ENCODE measurements at places on chromosomes 7 and 10.

GRCh38 chr7:31145339-31145738, 93.2 kb downstream of the ADCYAP1R1 start:
- no peak for DNase-seq

- DNase-seq = no peak
These were observed 706.4 kb downstream of the SORCS3 start for GRCh38 chr10:105347487-105347886.

GRCh38 chr10:129719415-129719739, 244.7 kb downstream of the EBF3 start:
- no peak for DNase-seq

DNA sequence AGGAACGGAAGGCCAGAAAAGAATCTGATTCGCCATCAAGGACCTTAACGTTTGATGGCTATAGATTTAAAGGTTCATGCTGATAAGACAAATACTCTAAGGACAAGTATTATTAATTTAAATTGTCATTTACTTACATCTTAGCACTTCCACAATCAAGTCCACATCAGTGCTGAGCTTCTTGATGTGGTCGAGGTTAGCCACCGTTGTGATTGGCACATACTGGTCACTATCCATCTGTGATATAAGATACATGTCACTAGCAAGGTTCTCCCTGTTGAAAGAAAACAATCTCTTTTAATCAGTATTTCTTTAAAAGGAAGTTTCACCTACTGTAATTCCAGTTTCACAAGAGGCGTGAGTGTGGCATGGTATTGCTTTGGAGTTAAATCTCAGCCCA, 88.7 kb downstream of the LARP4B start:
- DNase-seq = no peak

GRCh38 chr7:71787513-71787912, 624.6 kb downstream of the CALN1 start:
- no peak for DNase-seq

DNA sequence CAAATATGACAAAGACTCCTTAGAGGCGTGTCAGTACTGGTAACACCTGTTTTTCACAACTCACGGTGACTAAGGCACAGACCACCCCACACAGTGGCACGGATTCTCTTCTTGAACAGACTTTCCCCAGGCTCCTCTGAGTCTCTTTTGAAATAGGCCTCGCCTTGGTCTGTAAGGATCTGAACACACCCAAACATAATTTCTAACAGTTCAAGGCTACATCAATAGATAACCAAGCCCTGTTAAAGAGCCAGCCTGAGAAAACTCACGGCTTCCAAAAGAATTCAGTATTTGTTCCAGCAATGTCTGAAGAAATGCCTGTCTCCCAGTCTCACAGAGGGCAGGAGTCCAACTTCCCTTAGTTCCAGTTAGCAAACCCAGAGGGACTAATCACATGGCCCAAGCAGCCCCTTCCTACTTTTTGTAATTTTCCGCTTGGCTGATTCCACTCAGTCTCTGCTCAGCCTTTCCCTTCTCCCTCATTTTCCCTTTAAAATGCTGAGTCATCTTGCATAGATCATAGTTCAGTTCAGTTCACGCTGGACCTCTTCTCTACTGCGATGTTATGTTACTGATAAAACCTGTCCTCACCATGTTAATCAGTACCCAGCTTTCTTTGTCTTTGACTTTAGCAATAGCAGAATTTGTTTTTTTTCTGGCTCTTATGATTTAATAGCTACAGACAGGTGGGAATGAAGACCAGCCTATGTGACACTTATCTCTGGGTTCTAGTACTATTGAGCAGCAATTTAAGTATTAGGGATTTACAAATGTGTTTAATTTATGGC, 22.6 kb upstream of the AKR1C3 start:
- DNase-seq = no peak

DNA sequence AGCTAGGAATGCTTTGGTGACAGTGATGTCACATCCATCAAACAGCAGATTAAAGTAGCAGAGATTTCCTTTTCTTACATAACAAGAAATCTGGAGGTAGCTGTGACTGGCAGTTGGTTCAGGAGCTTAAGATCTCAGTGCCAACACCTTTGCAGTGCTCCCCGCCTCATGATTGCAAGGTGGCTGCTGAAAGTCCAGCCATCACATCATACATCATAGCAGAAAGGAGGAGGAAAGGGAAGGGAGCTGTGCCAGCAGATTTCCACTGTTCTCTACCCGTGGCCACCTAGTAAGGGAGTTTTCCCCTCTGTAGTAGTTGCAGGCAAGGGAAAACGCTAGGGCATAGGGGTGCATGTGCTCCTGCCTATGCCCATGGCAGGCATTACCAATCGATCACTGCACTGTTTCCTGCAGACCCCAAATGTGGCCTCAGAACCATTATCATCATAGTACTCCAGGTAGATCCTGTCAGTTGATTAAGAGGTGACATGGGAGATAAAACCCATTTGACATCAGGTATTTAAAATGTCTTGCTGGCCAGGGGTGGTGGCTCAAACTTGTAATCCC, 57.9 kb upstream of the GTF2IRD1 start:
- no peak for DNase-seq

DNA sequence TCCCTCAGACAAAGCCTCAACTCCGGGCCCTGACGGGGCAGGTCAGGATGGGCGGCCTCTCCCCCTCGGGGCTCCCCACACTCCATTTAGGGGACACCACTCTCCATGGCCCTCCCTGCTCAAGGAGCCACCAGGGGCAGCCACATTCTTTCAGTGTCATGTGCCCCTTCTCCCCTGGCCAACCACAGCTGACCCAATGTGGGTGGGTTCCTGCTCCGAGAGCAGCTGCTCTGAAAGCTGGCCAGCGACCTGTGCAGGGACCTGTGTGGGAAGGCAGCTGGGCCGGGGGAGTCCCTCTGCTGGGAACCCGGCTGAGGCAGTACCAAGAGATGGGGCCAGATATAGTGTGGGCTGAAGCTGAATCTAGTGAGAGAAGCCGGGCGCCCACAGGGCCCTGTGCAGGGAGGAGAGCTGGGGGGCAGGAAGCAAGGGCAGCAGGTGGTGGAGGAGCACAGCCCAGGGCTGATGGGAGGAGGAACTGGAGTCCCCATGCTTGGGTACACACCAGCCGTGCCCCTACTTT, 40.6 kb upstream of the NPFFR1 start:
- DNase-seq = no peak

Measured in activated effector memory CD4-positive, alpha-beta T cell treated with Interleukin-2 at 50 U/mL for 16 hours (primary cell).